NCI-H1694 (cell line): ENCODE measurements at places on chromosomes 3 and 15.

GRCh38 chr15:86183596-86184491 is 104.2 kb downstream of the AGBL1 start:
- peak; percentile 43 for DNase-seq

DNA sequence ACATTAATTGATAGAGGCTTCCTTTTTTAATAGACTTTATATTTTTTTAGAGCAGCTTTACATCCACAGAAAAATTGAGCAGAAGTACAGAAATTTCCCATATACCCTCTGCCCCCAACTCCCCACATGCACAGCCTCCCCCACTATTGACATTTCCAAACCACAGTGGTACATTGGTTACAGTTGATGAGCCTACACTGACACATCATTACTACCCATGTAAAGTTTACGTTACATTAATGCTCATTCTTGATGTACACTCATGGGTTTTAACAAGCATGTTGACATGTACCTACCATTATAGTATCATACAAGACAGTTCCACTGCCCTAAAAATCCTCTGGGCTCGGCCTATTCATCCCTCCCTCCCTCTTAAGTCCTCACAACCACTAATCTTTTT is 78.7 kb downstream of the USF3 start:
- DNase-seq: no peak

GRCh38 chr15:101172501-101173071 is 79.3 kb downstream of the CHSY1 start:
- DNase-seq: no peak

DNA sequence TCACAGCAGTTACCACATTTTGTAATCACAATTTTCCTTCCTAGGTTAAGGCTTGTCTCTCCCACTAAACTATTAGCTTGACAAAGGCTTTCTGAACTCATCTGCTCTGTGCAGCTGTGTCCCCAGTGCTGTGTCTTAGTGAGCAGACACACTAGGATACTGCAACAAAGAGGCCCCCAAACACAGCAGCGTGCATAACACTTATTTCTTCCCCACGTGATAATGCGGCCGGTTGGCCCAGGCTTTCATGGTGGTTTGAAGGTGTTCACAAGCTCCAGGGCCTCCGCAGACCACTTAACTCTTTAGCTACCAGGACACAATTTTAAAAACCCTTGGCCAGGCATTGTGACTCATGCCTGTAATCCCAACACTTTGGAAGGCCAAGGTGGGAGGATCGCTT is 2.2 kb upstream of the HDAC11 start:
- no peak for DNase-seq

DNA sequence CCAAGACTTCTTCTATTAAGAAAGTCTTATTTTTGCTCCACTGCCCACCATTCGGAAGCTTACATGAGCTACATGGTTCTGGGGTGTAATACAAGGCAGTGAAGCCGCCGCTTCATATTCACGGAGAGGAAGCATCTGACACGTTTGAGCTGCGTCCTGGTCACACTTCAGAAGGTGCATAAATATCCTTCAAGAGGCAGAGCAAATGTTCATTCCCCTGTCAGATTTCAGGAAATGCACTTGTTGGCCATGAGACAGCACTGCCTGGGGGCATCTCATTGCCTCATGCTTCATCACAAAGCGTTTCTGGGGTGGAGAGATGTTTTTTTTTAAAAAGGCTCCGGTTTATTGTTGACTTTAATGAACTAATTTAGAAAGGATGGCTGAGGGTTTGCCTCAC is 119.9 kb downstream of the CADPS start:
- DNase-seq: no peak

DNA sequence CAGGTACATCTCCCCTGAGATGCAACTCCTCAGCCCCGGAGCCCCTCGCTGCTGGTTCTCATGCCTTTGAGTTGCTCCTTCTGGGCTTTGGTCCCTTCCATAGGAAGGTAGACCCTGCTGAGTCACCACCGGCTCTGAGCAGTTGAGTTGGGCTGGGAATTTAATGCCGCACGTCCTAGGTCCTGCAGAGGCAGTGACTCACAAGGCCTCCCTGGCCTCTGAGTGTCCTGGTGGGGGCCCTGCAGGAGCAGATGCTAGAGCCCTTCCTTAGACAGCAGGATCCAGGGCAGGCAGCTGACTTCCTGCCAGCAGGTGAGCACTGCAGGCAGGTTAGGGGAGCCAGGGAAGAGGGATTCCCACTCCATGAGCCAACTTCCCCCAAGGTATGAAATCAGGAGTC is 5.5 kb upstream of the NTRK3 start:
- DNase-seq: no peak

DNA sequence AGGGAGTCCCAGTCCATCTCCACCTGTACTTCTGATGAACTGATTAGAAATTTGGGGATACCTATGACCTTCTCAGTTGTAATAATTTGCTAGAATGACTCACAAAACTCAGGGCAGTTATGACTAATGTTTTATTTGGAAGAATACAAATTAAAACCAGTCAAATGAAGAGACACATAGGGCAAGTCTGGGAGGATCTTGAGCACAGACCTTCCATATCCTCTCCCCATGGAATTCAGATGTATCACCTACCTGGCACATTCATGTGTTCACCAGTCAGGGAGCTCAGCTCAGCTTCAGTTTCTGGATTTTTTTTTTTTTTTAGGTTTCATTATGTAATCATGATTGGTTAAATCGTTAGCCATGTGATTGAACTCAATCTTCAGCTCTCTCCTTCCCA is 247.7 kb downstream of the VGLL3 start:
- DNase-seq: no peak

DNA sequence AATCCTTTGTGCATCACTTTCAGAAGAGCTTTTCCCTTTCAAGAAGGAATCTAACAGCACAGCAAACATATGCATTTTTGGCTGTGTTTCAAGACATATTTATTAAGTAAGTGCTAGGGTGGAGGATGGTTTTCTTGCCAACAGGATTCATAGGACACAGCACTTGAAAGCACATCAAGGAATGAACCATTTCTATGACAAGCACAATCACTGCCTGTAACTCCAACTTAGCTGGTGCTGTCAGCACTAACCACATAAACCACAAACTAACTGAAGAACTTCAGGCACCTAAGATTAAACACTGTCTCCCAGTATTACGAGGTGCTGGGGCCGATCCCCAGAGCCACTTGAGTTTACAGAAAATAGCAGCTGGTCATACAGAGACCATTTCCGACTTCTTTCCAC is 35.4 kb upstream of the SPRED1 start:
- DNase-seq: no peak

GRCh38 chr3:191290311-191291025 is 38.7 kb upstream of the CCDC50 start:
- no peak for DNase-seq
